Nucleus accumbens (tissue), 56 donors: ENCODE measurements at places on chromosomes 6 and 20.

DNA sequence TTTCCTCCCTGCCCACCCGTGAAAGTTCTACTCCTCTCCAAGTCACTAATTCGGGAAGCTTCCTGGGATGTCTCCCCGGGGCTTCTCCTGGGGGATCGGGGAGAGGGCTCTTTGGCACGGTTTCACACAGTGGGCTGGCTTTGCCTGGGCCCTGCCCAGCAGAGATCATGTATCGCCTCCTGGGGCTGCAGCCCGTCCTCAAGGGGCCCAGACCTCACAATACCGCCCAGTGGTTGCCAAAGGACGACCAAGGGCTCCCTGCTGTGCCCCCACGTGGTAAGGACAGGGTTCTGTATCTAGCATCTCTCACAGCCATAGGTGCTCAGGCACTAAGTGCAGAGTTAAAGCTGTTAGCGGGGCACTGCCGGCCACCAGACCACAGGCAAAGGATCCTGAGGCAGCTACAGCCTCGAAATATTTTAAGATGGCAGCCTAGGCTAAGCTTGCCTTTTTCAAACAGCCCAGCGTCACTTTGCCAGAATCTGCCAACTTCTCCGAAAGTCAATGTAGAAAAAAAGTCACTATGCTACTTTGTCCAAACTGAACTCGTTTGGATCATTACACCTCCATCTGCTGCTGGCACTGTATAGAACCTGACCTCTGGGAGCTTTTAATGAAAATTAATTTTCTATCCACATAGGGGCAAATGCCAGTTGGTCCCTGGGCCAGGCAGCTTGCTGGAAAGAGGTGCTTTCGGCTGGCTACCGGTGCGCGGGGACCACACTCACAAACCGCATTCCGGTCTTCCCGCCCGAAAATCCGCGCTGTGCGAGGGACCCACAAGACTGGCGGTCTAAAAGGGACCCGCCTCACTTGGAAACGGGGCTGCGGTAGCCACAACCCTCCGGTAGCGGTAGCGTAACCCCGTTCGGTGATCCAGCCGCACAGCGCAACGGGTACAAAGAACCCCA, 1.3 kb upstream of the NNAT start:
- no peak for DNase-seq

- DNase-seq: no peak
Observed at GRCh38 chr6:143040018-143040417, 20.7 kb upstream of the AIG1 start.

- no peak for DNase-seq
Observed at GRCh38 chr6:52108128-52108527, 20.7 kb upstream of the PKHD1 start.

GRCh38 chr20:16106191-16106849, 466.9 kb downstream of the KIF16B start:
- no peak for DNase-seq

GRCh38 chr6:76490456-76490855, 418.0 kb upstream of the IMPG1 start:
- DNase-seq: no peak

DNA sequence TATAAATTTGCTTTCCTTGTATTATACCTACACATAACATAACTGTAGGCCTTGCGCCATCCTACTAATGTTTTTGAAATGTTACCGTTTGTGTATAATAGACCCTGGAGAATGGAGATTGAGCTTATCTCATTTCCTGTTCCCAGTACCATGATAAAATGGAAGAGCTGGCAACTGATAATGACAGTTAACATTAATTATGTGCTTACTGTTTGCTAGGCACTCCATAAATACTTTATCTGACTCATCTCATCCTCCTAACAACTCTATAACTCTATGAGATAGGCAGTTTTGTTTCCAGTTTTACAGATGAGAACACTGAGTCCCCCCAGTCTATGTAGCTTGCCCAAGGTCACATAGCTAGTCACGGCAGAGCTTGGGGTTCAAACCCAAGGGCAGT, 396.7 kb downstream of the SYNE1 start:
- no peak for DNase-seq

DNA sequence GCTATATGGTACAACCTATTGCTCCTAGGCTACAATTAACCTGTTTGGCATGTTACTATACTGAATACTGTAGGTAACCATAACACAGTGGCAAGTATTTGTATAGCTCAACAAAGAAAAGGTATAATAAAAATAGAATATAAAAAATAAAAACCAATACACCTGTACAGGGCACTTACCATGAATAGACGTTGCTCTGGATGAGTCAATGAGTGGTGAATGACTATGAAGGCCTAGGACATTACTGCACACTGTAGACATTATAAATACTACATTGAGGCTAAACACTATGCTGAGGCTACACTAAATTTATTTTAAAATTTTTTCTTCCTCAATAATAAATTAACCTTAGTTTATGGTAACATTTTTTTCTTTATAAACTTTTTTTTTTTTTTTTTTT, 18.6 kb downstream of the ELOVL5 start:
- no peak for DNase-seq

DNA sequence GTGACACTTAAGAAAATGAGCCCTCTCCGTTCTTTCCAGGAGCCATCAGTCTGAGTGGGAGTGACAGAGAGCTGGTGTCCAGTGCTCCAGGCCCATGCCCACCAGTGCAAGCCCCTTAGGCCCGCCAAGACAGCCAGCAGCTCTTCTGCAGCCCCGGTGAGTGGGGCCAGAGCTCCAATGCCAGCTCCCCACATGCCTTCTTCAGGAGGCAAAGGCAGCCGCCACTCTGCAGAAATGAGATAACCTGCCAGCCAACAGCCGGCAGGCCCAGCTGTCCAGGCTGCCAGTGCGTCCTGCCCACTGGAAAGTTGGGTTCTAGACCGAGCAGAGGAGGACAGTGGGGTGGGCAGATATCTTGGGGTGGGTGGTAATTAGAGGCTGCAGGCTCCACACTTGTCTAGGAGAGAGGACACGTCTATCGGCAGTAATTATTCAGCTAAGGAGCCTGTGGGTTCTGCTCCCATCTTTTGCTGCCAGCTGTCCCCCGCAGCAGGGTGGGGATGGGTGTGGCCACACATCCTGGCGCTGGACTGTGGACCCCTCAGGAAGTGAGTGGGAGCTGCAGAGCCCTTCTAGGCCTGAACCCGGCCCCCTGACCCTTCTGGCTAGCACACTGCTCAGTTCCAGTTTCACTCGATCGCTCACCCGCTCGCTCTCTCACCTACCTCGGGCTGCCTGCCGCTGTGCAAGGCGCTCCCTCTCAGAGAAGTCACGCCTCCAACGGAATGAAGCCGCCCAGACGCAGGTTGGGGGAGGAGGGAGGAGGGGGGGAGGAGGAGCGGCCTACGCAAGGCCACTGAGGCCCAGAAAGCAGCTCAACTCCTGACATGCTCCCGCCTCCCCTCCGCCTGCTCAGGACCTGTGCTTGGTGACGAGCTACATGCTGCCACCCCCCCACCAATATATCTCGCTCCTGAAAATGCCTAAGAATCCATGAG, 3.6 kb downstream of the GRM4 start:
- DNase-seq: no peak

DNA sequence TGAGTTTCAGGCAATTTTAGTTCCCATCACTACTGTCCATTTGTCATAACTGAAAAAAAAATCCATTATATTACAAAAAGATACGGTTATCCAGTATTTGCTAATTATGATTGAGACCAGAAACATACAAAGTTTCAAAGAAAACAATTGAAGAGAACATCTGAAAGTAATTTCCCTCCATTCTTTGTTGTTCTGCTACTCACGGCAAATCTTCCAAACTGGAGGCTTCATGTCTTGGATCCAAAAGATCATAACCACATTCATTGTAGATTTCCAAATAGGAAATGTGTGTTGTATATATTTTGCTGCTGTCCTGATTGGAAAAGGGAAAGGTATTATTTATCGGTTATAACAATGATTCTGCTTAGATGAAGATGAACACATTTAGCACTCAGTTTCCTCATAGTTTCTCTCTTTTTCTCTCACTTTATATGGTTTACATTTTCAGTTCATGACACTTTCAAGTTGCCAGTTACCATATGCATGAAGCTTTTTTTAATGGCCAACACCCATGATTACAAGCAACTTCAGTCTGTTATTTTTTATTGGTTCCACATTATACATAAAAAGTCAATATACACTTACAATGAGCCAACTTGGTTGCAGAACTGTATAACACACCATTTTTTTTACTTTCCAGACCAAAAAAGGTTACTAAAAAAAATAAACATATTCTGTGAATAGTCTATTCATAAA, 90.4 kb downstream of the KIF6 start:
- DNase-seq: no peak

DNA sequence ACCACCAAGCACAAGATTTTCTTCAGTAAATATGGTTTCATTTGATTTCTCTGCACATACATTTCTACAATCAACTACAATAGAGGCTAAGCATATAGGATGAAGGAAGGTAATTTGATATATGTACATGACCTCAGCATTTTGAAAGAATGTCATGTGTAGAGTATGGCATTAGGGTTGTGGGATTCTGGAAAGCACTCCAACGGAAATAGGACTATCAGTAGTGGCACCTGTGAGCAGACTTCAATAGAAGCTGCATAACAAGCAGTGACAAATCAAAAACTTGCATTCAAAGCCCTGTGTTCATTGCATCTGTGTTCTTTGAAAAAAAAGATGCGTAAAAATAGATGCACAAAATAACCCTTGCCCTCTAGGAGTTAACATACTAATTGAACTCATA, 57.5 kb upstream of the EYA4 start:
- DNase-seq: no peak
